Activated CD8-positive, alpha-beta T cell treated with anti-CD3 and anti-CD28 coated beads, Interleukin-2, amount 10 ng/mL, durations not matched to agents 7 days and 5 days (primary cell): ENCODE measurements at places on chromosomes 2 and 18. TPM values are rescaled to one million over a fixed set of nuclear protein-coding genes. Genes with fewer than 3 reads are reported as not detected.

- peaks cover 16% of the 10 kb centered on the region for H3K27me3 ChIP-seq
- no peaks in the 10 kb centered on the region for H3K36me3 ChIP-seq
Observed at GRCh38 chr2:173990970-173991819, 26.0 kb upstream of the SP3 start.

GRCh38 chr2:203648273-203648672, 58.2 kb upstream of the CD28 start:
- no peaks in the 10 kb centered on the region for H3K27me3 ChIP-seq
- H3K4me3 ChIP-seq: no peak overlapping the region
- peaks cover 2% of the 10 kb centered on the region for H3K4me1 ChIP-seq
- no peak for DNase-seq

DNA sequence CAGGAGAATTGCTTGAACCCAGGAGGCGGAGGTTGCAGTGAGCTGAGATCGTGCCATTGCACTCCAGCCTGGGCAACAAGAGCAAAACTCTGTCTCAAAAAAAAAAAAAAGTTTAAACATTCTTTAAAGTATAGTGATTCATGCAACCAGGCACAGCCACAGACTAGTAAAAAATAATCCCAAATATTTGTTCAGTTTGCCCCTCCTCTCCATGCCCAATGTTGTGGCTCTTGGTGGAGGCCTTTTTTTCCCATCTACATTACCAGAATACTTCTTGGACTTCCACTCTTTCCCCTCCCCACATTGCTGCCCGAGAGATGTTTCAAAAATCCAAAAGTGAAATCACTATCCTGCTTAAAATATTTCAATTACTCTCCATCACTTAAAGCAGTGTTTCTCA, 5.1 kb upstream of the MALT1 start:
- no peak for DNase-seq
- peaks cover 26% of the 10 kb centered on the region for H3K4me1 ChIP-seq
- no peaks in the 10 kb centered on the region for H3K36me3 ChIP-seq
- no peak overlapping the region for H3K4me3 ChIP-seq

DNA sequence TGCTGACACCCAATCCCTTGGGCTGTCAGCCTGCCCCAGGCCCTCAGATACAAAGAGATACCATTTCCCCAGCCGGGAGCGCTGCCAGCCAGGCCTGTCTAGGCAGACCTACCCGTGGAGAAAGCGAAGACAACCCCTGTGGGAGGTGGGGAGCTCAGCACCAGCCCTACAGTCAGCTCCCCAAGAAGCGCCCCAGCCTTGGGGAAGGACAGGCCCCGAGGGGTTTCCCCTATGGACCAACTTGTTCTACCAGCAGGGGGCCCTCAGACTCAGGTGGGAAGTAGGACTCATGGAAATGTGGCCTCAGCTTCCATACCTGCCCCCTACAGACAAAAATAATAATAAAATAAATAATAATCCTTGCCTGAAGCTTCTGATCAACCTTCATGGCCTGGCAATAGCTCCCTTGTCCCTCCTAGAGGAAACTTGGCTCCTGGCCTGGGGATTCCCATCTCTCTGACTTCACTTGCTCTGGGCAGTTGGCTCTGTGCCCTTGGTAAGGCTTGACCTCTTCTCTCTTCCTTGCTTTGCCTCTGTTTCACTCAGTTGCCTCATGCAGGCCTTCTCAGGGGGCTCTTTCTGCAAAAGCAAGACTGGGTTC, 7.0 kb downstream of the SLC35F6 start:
- no peak overlapping the region for H3K4me3 ChIP-seq
- H3K27ac ChIP-seq: peak overlapping the region; percentile 34
- peaks cover 37% of the 10 kb centered on the region for H3K36me3 ChIP-seq
- DNase-seq: no peak

Gene CNRIP1
- total RNA-seq: not detected

DNA sequence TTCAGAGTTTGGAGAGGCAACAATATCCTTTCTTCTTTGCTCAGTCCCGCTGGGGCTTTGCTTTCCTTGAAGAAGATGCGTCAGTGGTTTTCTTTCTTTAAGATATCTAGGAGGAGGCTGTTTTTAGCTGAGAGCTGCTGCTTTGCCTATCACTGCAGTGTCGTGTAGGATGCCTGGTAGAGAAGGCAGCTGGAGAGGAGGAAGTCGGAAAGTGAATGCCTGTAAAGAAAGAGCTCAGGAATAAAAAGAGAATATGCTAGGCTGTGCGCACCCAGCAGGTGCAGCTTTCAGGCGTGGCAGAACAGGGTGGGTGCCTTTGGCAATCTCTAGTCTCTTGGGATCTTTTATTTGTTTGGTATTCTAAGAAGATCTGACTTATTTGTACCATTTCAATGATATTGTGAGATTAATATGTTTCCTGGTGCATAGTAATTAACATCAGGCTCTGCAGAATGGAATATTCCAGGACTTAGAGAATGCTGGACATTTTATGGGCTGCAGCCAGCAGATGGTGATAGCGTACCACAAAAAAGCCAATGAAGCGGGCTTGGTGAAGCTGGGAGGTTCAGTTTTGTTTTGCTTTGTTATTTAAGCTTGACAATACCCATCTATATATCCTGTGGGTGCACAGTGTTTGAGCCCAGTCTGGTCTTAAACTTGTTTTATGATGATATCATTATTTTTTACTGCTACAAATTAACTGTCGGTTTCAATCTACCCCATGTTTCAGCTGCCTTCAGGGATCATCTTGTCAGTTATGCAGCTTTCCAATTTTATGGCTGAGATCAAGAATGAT, 34.9 kb downstream of the CAVIN2 start:
- H3K4me1 ChIP-seq: no peaks in the 10 kb centered on the region
- H3K27ac ChIP-seq: no peak overlapping the region
- H3K27me3 ChIP-seq: peaks cover 10% of the 10 kb centered on the region
- no peak overlapping the region for H3K4me3 ChIP-seq
- peak; percentile 51 for DNase-seq

GRCh38 chr2:241415196-241415595, 59.1 kb downstream of the FARP2 start:
- no peaks in the 10 kb centered on the region for H3K27me3 ChIP-seq
- no peaks in the 10 kb centered on the region for H3K4me1 ChIP-seq
- no peak for DNase-seq
- no peak overlapping the region for H3K4me3 ChIP-seq

Gene HJURP
- total RNA-seq: 135 TPM

Gene NEURL3
- total RNA-seq: not detected

Gene VIL1
- not detected for total RNA-seq

DNA sequence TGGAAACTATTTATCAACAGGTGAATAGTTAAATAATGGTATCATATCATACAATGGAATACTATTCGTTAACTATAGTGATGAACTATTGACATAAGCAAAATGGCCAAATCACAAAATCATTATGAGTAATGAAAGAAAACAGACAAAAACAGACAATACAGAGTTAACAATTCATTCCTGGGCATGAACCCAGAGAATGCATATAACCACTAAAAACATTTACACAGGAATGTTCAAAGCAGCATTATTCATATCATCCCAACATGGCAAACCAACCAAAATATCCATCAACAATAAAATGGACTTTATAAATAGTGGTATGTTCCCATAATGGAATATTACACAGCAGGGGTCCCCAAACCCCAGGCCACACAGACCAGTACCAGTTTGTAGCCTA, 131.2 kb upstream of the CYP1B1 start:
- no peaks in the 10 kb centered on the region for H3K4me1 ChIP-seq
- no peaks in the 10 kb centered on the region for H3K36me3 ChIP-seq
- H3K4me3 ChIP-seq: no peak overlapping the region
- no peak overlapping the region for H3K27ac ChIP-seq
- no peak for DNase-seq
- peaks cover 51% of the 10 kb centered on the region for H3K27me3 ChIP-seq

DNA sequence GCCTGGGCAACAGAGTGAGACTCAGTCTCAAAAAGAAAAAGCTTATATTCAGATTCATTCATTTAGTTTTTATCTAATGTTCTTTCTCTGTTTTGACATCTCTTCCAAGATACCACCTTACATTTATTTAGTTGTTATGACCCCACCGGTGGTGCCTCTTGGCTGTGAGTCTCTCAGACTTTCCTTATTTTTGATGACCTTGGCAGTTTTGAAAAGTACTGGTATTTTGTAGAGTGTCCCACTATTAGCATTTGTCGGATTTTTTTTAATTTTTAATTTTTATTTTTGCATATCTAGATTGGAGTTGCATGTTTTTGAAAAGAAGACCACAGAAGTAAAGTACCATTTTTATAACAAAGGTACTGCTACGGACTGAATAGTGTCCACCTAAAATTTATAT, 351.7 kb upstream of the KYNU start:
- DNase-seq: no peak
- H3K36me3 ChIP-seq: no peaks in the 10 kb centered on the region
- no peaks in the 10 kb centered on the region for H3K27me3 ChIP-seq
- no peak overlapping the region for H3K4me3 ChIP-seq
- no peaks in the 10 kb centered on the region for H3K4me1 ChIP-seq

GRCh38 chr2:201107624-201108023, 8.3 kb upstream of the CFLAR start:
- no peak overlapping the region for H3K27ac ChIP-seq
- H3K4me1 ChIP-seq: peaks cover 2% of the 10 kb centered on the region
- DNase-seq: no peak
- no peak overlapping the region for H3K4me3 ChIP-seq
- H3K36me3 ChIP-seq: no peaks in the 10 kb centered on the region
- peaks cover 5% of the 10 kb centered on the region for H3K27me3 ChIP-seq

Gene ZSWIM2
- total RNA-seq: not detected

DNA sequence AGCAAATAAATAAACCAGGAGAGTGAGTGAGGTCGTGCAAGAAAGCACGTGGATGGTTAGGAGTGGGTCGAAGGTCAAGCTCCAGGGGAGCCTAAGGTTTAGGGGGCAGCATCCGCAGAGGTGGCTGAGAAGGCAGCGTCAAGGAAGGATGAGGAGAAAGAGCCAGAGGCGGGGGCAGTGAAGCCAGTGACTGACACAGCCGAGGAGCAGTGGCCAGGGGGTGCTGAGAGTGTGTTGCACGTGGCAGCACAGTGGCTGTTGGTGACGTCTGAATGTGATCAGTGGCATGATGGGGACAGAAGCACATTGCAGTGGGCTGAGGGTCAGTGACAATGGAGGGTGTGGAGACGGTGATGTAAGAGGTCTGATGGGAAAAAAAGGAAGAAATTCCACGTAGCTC, 13.7 kb upstream of the FHL2 start:
- H3K27ac ChIP-seq: no peak overlapping the region
- H3K27me3 ChIP-seq: peaks cover 34% of the 10 kb centered on the region
- no peak for DNase-seq
- H3K36me3 ChIP-seq: no peaks in the 10 kb centered on the region
- H3K4me3 ChIP-seq: no peak overlapping the region
- peaks cover 2% of the 10 kb centered on the region for H3K4me1 ChIP-seq

- no peaks in the 10 kb centered on the region for H3K27me3 ChIP-seq
- DNase-seq: no peak
- H3K4me1 ChIP-seq: no peaks in the 10 kb centered on the region
- peaks cover 46% of the 10 kb centered on the region for H3K36me3 ChIP-seq
- H3K4me3 ChIP-seq: no peak overlapping the region
Observed at GRCh38 chr18:9522952-9523351, 47.6 kb downstream of the RALBP1 start.

DNA sequence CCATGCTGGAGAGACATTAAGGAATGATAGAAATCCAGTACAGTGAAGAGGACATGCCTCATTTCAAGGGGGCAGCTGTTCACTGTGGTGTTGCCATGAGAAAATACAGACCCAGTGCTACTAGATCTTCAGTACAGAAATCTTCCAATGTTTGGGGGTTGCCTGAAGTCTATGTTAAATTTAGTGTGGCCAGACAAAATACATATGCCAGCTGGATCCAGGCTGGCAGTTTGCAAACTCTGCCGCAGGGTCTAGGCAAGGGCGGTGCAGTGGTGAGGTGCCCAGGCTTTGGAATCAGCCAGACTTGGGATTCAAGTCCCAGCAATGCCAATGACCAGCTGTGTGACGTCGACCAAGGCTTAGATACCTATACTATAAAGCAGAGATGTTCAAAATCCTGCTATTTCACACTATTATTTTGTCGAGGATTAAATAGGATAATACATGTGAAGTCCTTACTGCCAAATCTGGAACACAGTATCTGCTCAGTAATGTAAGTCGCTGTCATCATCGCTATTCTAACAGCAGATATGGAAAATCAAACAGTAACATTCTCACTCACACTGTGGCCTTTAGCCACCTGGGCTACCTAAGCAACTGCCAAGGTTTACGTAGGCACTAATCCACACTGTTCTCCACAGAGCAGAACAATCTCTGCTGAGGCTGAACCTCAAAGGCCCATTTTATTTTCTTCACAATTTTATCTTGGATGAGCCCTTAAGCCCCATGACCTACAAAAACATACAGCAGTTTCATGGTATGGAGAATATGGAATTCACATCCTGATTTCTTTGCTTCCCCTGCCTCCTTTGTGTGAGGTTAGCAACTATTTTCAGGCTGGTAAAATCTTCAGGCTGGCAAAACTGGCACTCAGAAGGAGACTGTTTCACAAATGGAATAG, 5.9 kb upstream of the TMSB10 start:
- peak overlapping the region; percentile 9 for H3K27ac ChIP-seq
- H3K4me1 ChIP-seq: peaks cover 84% of the 10 kb centered on the region
- no peak for DNase-seq
- no peaks in the 10 kb centered on the region for H3K27me3 ChIP-seq

DNA sequence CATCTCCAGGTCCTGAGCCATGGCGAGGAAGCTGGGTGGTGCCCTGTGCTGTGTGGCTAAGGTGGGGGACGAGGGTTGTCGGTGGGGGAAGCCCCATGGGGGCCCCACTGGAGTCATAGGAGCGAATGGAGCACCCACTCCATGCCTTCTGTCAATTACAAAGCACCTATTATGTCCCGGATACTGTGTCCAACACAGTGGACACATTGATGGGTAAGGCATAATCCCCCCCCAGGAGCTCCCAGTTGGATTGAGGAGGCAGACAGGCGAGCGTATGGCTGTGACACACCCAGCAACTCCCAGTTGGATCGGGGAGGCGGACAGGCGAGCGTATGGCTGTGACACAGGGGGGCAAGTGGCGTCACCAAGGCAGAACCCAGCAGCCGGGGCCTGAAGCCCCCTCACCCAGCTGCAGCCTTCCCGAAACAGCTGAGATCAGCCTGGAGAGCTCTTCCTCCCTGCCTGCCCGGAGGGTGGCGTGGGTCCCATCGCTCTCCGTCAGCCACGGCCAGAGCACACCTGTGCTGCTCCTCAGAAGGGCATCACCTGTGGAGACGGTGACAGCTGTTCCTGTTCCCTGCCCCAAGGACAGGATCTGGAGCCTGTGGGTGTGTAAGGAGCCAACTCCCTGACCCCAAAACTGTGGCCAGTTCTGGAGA, 69.6 kb downstream of the HPCAL1 start:
- peaks cover 9% of the 10 kb centered on the region for H3K36me3 ChIP-seq
- no peaks in the 10 kb centered on the region for H3K27me3 ChIP-seq
- no peak overlapping the region for H3K27ac ChIP-seq
- DNase-seq: no peak

Gene TEX44
- not detected for total RNA-seq
